ENCODE measurements at places on chromosomes 5 and 9.

GRCh38 chr5:178056935-178057334, 56.4 kb upstream of the N4BP3 start:
- no peak for DNase-seq

GRCh38 chr5:124782262-124782661, 35.8 kb upstream of the ZNF608 start:
- no peak for DNase-seq

GRCh38 chr5:66629446-66629845, 33.3 kb downstream of the MAST4 start:
- no peak for DNase-seq

DNA sequence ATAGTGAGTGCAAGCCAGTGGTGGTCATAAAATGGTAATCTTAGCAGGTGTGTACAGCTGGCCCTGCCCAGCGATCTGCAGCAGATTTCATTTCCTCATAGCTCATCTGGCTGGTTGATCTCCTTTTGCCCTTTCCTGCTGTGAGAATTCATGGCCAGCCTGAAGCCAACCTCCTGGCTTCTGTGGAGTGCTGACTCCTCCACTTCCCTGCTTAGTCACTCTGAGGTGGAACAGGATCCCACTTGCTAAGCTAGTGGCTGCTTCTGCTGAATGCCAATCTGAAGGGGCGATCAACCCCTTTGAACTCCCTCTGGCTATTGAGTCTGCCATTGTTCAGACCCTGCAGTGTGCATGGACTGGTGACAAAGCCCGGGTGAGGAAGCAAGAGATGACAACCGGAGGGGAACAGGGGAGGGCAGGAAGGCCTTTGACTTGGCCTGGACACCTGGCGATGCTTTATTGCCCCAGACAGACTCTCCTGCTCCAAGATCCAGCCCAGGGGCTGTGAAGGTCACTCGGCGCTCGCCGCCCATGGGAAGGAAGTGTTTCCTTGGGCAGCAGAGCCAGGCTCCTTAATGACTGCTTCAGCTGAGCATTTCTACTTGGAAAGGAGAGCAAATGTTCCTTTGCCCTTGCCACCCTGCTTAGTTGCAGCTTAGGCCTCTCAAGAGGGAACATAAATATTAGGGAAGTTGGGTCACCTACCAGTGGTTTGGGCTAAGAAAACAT, 341.1 kb downstream of the ZSWIM6 start:
- no peak for DNase-seq

DNA sequence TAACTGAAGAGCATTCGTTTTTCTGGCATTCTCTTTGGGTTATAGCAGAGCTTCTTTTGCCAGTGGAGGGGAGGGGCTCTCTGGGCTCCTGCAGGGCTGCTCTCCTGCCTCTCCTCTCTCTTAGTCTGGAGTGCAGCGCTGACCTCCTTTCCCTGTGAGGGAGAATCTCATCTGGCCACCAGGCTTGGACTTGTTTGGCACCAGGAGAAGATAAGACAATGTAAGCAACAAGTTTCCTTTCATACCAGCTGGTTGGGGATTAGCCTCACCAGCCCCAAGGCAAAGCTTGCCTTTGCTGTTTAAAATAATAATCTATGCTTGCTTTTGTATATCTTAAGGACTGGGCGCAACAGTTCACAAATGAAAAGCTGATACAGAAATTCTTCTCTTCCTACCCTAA, 196.4 kb downstream of the TLE4 start:
- DNase-seq = peak; percentile 50

Data from endodermal cell (in vitro differentiated cells).